RWPE1 (cell line): ENCODE measurements at places on chromosomes 16 and 17.

DNA sequence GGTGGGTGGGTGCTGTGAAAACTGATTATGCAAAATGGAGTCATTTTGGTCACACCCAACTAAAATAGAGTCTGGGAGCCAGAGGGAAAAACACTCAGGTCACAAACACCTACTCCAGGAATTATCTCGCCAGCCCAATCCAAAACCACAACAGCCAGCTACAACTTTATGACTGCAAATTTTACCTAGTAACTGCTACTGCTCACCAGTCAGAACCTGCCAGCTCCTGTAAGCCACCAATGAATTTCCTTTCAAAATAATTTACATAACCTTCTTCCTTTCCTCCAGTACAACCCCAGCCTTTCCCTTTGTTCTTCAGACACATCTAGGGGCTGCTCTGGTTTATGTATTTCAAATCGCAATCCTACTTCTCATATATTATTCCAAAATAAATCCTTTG is 52.6 kb upstream of the DYNLRB2 start:
- DNase-seq, result no peak

- peak; percentile 99 for DNase-seq
These were observed at the start of gene SLX4 for GRCh38 chr16:3611146-3611975. TSS of gene SLX4 (minus strand) at chr16:3611606. CDS start at chr16:3608964, 2,642 bp downstream.

DNA sequence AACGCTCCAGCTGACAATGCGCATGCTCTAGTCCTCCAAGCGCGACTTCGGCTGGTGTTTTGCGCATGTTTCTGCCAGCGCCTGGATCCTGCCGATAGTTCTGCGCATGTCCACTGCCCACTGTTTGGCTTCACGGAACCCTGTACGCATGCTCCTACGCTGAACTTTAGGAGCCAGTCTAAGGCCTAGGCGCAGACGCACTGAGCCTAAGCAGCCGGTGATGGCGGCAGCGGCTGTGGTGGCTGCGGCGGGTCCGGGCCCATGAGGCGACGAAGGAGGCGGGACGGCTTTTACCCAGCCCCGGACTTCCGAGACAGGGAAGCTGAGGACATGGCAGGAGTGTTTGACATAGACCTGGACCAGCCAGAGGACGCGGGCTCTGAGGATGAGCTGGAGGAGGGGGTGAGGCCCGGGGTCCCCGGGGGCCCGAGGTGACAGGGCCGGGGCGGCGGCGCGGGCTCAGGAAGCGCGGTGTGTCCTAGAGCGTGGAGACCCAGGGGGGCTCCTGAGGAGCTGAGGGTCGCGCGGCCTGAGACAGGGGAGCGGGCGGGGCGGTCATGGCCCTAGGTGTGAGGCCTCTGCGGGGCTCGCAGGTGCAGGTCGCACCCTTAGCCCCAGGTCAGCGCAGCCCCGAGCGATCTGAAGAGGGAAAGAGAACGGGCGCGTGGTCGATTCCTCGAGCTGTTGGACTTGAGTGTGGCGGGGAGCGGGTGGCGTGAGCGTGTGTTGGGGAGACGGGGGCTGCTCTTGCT is at the start of the genes RPS6KB1 and TUBD1:
TSS of gene RPS6KB1 (plus strand) at position 198 of the 752 bp plus-strand sequence. CDS start at position 262, 64 bp downstream.
TSS of gene TUBD1 (minus strand) at position 20 of the 752 bp plus-strand sequence. CDS start 1,941 bp downstream, outside the sequence.
- peak; percentile 98 for DNase-seq

GRCh38 chr16:53502331-53503269 is at the start of gene AKTIP:
TSS of gene AKTIP (minus strand) at chr16:53503209. CDS start at chr16:53500259, 2,950 bp downstream.
- peak; percentile 37 for DNase-seq

DNA sequence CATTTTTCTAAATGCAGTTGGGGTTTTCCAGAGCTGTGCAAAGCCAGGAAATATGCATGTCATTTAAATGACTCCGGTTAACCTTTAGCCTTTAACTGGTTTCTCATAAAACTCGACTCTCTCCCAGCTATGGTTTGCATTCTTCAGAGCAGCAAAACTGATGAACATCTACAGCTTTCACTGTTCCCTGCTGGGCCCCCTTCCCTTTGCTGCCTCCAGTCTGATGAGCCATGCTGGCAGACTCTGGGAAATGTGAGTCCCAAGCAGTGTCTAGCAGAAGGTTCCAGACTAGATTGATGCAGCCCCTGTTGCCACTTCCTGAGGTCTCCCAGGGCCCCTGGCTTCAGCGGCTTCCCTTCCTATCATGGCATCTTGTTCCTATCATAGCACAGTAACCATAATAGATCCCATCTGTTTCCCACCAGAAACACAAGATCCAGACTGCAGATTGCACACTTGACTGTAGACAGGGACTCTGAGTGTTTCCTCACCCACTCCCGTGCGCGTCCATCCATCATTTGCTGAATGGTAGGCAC is 135.4 kb downstream of the CLEC16A start:
- DNase-seq, result no peak

GRCh38 chr17:40778461-40778860 is 3.9 kb downstream of the KRT27 start:
- DNase-seq, result peak; percentile 13

GRCh38 chr17:15447928-15448579 is 19.4 kb downstream of the CDRT4 start:
- DNase-seq, result no peak

DNA sequence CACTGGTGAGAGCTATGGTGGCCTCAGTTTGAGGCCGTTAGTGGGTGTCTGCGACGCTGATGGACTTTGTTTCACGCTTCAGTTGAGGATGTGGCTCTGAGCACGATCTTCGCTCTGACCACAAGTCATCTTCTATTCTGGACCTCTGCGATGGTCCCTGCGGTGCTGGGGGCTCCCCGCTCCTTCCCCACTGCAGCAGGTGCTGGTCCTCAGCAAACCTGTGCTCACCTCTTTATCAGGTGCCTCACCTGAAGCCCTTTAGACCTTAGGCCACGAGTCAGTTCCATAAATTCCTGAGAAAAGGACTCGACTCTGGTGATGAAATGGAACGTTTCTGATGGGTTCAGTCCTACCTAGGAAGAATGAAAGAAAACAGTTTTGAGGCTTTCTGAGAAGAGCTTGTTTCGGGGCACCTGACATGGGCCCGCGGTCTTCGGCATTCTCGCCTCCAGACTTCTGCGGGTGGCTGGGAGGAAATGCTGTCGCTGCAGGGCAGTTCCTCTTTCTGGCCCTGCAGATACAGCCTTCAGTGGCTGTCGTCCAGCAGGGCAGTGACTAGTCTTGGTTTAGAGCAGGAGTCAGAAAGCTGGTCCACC is 4.7 kb downstream of the KCTD5 start:
- no peak for DNase-seq

- DNase-seq, result peak; percentile 55
These were observed 6.8 kb downstream of the KIFC3 start for GRCh38 chr16:57795431-57795878.
